ENCODE measurements at places on chromosomes 2 and 18. TPM values are rescaled to one million over a fixed set of nuclear protein-coding genes. Genes with fewer than 3 reads are reported as not detected.

GRCh38 chr2:169090133-169090820 lies 20.9 kb downstream of the DHRS9 start:
- DNase-seq: no peak

DNA sequence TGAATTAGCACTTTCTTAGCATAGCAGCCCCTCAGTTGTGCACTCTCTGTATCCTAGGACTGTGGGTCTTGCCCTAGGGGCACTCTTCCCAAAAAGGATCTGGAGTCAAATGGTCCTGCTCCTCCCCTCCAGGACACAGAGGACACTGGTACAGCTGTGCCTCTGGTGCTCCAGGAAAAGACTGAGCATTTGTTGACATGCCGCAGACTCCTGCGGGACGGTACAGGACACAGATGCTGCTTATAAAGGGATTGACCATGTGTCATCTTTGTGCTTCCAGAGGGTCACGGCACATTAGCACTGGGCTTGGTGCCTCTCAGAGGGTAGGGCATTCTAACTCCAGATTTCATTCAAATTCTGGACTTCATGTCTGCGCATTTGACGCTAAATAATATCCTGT lies 110.5 kb downstream of the KLF7 start:
- DNase-seq: no peak

GRCh38 chr18:58005011-58005410 lies 39.0 kb upstream of the NEDD4L start:
- DNase-seq: no peak

GRCh38 chr2:127707890-127708648 lies 6.8 kb downstream of the SFT2D3 start:
- DNase-seq: no peak

DNA sequence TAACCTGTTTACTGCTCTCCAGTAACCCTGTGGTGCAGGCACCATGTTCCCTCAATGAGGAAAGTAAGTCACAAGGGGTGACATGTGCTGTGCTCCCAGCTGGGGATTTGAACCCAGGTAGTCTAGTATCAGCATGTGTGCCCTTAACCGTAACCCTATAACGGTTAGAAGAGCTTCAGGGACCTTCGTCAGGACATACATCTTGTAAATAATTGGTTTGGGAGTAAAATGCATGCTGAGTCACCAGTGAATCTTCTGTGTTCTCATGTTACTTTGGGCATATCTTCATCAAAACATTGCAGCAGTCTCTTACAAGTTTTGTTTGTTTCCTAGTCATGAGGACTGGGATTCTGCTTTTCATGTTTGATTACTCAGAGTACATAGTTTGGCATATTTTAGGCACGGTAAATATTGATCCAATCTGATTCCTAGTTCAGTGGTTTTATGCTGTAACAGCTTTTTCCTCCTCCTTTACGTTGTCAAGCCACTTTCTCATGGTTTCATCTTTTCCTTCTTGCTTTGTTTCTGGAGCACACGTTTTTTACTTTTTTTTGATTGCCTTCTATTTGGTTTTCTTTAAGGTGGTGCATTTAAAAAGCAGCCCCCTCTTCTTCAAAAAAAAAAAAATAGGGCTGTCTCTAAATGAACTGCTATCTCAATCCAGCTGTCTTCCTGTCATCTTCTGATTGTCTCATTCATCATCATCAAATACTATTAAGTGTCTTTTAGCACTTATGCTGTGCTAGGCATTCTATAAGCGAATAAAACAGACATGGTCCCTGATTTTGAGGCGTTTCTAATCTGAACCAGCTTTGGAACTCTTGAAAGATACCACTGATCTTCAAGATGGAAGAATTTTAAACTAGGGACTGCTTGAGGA lies 50.4 kb downstream of the CLIP4 start:
- no peak for DNase-seq

DNA sequence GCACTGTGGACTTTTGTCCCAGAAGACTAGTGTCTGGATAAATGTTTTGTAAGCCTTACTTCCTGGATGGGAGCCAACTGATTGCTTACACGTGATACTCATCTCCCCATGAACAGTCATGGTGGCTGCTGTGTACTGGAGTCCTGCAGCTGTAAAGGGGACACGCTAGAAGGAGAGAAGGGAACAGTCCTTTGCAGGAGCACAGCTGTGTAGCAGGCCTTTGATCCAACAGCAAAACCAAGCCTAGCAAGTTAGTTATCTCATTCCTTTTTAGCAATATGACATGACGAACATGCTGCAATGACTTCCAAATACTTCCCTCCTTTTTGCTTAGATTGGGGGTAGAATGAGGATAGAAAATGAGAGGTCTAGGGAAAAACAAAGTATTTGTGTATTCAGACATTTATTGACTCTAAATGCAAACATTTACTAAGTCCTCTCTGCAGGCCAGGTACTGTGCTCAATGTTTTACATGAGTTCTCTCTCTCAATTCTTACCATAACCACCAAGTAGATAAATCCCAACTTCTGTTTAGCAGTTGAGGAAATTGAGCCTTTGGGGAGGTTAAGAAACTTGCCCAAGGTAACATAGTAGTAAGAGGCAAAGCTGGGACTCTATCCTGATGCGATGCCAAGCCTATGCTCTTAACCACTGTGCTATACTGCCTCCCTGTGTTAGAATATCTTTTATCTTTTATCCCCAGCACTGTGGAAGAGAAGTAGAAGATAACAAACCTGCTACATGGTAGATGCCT lies 55.4 kb upstream of the CD28 start:
- DNase-seq: peak; percentile 77

DNA sequence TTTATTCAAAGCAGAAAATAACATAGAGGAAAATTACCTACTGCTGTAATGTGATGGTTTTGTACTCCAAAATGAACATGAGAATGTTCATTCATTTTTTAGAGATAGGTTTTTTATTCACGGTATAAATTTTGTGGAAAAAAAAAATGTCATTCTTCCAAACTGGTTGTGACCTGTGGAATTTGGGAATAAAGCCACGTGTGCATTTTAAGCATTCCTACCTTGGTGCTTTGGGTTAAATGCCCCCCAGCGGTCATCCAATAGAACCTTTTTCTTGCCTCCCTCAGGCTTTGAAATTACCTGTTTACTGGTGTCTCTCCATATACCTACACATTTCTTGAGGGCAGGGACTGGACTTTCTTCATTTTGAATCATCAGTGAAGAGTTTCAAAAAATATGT lies 740.7 kb downstream of the DPP10 start:
- no peak for DNase-seq

DNA sequence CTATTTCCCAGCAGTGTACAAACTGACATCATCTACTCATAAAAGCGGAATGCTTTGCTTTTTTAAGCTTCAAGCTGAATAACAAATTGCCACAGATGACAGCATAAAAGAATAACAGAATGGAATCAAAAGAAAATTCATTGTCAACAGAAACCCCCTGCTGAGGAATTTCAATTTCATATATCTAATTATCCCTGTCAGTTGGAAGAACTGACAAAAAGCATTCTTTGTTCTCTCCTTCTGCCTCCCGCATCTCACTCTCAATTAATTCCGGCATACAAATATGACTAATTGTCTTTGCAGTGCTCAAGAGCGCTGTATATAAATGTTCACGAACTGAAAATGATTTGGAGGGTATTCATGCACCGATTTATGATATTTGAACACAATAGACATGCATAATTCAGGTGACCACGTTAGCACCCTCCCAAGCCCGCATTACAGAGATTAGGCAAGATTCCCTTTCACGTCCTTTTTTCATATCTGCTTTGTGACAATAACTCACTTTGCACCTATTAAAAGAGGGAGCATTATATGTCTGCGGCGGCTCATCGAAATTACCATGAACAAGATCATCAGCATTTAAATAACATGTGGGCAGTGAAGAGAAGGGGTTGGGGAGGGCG lies 277.7 kb upstream of the SALL3 start:
- no peak for DNase-seq

DNA sequence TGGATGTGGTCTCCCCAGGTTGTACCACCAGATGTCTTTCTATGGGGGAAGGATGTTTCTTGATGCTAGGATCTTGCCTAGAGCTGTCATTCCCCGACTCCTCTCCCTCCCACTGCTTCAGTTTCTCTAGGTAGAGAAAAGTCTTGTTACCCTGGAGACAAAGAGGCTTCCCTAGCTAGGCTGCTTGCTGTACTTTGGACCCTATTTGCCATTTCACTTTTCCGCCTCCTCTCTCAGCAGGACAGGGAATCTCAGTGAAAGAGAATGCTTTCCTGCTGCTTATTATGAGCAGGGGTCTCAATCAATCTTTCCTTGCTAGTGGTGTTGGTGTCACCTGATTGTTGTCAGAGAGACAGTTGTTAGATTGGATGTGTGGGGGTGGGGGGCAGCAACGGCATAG lies 818.8 kb upstream of the GYPC start:
- no peak for DNase-seq

DNA sequence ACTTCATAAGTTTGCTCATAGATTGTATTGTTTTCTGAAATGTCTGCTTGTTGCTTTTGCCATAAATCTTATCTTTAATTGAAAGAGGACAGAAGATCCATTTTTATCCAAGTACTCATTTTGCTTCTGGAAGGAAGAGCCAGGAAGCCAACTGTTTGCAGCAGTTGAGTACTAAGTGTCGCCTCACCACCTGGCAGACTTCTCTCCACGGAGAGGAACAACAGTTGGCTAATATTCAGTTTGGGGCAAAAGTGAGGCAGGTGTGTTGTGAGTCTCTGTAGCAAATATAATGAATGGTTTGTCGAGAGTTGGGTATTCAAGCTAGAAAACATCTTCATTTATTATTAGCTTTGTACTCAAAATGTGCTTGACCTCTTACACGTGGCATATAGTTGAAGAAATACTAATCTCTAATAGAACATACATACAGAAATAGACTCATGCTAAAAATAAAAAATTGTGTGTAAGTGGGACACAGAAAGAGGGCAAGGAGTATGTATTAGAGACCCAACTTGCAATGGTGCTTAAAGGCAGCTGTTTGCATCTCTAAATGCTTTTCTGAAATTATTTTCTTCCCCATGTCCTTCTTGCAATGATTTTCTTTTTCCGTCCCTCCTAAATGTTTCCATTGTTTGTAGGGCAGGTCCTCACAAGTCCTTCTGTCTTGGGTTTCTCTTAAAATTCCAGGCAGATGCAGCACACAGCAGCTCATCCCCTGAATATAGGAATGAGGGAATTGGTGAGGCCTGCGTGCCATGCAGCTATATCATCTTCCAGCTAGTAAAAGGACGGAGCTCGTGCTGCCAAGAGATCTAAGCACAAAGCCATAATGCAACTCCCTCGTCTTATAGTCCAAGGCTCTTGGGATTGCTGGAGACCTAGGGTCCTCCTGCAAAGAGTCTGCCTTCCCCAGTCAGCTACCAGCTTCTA lies 44.8 kb upstream of the MAP3K20 start:
- DNase-seq: no peak

DNA sequence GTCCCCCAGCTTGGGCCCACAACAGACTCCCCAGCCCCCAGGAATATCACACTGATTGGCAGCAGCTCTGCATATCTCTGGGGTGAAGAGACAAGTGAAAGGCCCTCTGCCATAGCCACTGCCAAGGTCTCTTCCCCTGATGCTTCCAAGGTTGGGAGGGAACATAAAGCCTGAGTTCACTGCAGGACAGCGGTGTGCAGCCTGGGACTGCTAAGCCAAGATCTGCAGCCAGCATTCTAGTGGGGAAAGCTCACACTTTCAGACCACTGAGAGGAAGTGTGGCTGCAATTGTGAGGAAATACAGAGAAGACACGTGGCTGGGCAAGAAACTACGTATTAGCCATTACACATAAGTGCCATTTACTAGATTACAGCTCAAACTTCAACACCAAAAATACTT lies 100.7 kb downstream of the MAIP1 start:
- DNase-seq: no peak

DNA sequence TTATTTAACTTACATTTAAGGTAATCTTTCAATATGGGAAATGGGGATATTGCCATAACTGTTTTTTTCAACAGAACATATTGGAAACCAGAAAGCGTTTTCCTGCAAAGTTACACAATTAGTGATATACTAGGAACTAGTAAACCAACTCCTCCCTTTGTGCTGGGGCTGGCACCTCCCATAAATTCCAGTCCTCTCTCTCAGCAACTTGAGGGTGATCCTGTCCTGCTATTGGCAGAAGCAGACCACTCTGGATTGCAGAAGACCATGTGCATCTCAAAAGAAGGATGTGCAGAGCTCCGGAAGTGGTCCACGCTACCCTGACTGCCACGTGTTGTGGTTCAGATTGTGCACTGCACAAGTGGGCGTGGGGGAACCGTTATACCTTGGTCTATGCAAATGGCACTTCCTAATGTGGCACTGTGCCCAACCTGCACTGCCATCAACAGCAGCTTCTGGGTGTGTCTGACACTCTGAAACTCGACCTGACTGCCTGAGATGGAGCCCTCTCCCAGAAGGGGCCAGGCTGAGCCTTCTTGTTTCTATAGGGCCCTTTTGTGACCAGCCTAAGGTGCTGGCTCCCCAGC lies 219.2 kb downstream of the ZNF516 start:
- DNase-seq: no peak

- no peak for DNase-seq
These were observed 143.6 kb downstream of the WDPCP start for GRCh38 chr2:63444565-63445288.

- no peak for DNase-seq
These were observed 84.2 kb downstream of the DTNA start for GRCh38 chr18:34794348-34794747.

- no peak for DNase-seq
These were observed 36.2 kb downstream of the HAT1 start for GRCh38 chr2:171958475-171958874.

DNA sequence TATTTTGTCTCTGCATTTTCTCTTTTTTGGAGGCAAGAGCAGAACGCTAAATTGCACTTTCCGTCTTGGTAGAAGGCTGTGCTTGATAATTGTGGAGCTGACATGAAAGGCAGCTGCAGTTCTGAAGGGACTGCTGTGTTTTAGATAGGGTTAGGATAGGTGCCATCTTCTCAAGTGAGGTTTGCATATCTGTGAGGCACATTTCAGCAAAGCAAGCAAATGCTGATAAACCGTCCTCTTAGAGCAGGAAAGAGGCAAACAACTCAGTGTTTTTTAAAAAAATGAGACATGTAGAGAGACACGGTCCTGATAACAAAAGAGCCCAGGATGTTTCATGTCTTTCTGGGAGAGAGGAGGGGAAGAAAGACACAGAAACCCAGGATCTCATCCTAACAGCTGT lies 217.7 kb downstream of the SOCS6 start:
- DNase-seq: no peak

GRCh38 chr18:60020107-60020925 lies 120.5 kb downstream of the PMAIP1 start:
- DNase-seq: no peak

DNA sequence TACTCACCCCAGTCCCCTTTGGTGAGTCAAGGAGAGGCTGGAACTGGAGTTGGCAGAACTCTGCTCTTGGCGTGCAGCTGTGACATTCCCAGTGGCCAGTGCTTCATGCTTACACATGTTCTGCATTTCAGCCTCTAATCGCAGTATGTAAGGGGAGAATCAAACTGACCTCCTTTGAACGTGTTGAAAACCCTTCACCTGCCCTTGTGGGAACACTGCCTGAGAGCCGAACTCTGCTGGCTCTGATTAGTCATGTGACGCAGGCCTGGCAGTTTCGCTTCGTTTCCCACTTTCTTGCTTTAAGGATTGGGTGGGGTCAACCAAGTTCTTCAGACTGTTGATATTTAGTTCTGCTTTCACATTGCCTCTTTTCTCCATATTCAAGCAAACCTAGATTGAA lies 173.8 kb upstream of the BCL2L11 start:
- DNase-seq: no peak

- DNase-seq: no peak
These were observed 117.9 kb upstream of the ODC1 start for GRCh38 chr2:10566018-10566417.

The ST8SIA3 gene
- 0.14 TPM for total RNA-seq

The STK11IP gene
- 35.5 TPM for total RNA-seq

The RAPH1 gene
- 55.1 TPM for total RNA-seq

The VSNL1 gene
- 3.6 TPM for total RNA-seq

The GATA6 gene
- total RNA-seq: 46.1 TPM

The MARCHF4 gene
- 0.37 TPM for total RNA-seq

The TRIM43 gene
- total RNA-seq: not detected
